T-helper 9 cell (primary cell): ENCODE measurements at places on chromosomes 5 and 9.

DNA sequence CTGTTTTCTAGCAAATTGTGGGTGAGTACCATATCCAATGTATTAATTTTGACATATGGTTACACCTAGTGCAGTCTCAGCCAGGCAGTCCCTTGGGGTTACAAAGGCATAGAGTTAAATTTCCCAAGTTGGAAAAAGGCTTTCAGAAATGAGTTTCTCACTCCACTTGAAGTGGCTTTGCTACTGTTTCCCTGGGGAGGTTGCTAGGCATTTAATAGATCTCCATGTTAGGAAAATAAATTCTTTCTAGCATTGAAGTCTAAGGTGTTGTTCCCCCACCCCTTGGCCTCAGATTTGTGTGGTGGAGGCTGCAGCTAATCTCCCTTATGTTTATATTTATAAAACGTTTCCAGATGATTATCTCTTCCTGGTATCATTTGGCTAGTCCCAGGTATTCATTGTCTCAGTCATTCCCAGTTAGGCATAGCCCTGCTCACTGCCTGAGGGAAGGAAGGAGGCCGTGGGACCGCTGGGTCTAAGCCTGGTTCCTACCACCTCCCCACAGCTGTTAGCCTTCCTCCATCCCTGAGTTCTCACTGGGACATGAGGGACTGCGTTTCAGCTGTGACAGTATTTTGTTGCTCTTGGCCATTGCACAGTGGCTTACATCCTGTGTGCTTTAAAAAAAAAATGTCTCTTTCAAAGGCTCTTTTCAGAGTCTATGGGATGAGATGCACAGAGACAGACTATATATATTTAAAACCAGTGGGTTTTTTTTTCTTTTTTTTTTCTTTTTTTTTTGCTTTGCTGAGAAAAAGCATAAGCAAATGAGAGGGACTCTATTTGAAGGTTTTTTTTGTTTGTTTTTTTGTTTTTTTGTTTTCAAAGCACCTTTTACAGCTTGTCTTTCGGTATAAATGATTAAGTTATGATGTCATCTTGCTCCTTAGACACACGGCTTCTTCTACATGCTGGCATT lies 121.5 kb downstream of the MAST4 start:
- DNase-seq = no peak

DNA sequence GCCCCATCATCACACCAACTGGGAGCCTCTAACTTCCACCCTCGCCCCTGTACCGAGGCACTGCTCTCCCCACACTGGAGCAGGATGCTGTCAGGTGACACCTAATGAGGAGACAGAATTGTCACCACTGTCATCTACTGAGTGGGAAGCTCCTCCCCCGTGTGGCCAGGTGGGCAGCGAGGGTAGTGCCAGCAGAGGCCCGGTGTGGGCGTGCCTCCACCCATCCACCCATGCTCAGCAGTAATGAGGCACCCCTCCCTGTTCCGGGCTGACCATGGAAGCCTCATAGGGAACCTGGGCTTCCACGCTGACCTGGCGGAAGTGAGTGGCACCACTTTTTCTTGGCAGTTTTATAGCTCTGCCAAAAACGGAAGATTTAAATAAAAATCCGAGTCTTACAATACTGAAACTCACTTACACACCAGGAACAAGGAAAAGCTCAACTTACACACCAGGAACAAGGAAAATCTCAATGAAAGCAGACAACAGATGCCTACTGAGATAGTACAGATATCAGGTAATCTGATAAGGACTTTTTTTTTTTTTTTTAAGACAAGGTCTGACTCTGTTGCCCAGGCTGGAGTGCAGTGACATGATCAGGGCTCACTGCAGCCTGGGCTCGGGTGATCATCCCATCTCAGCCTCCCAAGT lies 30.6 kb upstream of the ASS1 start:
- no peak for DNase-seq

DNA sequence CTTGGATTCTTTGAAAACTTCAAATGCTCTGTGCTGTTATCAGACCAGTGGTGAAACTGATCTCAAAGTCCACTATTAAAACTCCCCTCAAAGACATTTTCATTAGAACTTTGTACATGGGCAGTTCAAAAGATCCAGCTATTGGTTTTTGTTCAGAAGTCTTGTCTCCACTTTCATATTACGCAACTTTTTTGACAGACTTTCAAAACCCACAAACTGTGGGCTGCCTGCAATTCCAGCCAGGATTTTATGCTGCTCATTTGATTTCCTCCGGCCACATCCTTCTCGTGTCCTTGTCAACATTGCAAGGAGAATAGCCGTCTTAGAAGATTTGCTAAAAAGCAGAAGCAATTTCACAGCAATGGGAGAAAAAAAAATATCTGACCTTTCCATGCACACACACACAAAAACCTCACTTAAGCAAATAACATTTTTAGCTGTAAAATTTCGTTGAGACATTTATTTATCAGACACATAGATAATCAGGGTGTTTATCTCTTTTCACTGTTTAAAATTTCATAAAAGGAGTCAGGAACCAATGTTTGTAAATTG lies 1990.5 kb downstream of the MAT2B start:
- DNase-seq = no peak

GRCh38 chr9:136771907-136772415 lies 7.6 kb upstream of the LCN15 start:
- DNase-seq = no peak
